ENCODE measurements at places on chromosomes 5 and 9. TPM values are rescaled to one million over a fixed set of nuclear protein-coding genes. Genes with fewer than 3 reads are reported as not detected.

GRCh38 chr9:86324308-86324707, 29.9 kb downstream of the TUT7 start:
- DNase-seq = no peak

Gene CEL
- total RNA-seq = 0.70 TPM

DNA sequence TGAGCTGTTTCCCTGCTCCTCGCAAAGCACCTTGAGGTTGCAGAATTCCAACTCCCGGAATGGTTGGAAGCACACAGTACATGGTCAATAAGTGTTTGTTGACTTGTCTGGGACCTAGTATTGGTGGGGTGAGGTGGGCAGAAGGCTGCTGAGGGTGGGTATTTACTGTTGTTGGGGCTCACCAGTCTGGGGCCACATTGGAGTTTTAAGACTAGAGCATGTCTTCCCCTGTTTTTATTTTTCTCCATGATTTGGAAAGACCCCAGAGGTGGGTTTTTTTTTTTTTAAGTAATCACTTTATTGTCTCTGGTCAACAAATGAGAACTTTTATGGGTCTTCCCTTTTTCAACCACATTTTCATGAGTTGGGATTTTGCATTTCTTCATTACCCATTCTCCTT, 55.1 kb downstream of the IRF1 start:
- no peak for DNase-seq

Gene TMOD1
- 1.3 TPM for total RNA-seq

- DNase-seq = no peak
Measured at GRCh38 chr9:126564128-126564527, 49.6 kb upstream of the LMX1B start.

DNA sequence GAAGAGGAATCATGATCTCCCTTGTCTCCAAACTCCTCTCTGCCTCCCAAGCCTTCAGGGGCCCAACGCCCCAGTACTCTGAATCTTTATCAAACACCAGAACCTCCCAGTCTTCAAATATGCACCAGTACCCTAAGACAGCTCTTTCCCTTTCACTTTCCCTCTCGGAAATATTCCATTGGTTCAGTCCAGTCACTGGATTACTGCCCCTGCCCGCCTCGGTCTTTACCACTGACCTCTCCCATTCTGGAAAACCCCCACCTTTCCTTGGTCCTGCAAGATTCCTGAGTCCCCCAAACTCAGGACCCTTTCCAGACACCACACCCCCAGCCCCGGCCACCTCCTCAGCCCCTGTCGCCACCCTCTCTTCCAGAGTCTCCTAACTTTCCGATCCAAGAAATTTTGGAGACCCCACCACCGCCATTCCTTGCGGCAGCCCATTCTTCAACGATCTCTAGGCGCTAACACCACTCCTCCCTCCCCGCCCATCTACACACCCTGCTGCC, 674 bp downstream of the C5orf15 start:
- no peak for DNase-seq

- no peak for DNase-seq
Measured at GRCh38 chr5:131769336-131769735, 27.5 kb downstream of the FNIP1 start.

Gene TRIM14
- 75.7 TPM for total RNA-seq

Gene RLN1
- total RNA-seq = 4.7 TPM

DNA sequence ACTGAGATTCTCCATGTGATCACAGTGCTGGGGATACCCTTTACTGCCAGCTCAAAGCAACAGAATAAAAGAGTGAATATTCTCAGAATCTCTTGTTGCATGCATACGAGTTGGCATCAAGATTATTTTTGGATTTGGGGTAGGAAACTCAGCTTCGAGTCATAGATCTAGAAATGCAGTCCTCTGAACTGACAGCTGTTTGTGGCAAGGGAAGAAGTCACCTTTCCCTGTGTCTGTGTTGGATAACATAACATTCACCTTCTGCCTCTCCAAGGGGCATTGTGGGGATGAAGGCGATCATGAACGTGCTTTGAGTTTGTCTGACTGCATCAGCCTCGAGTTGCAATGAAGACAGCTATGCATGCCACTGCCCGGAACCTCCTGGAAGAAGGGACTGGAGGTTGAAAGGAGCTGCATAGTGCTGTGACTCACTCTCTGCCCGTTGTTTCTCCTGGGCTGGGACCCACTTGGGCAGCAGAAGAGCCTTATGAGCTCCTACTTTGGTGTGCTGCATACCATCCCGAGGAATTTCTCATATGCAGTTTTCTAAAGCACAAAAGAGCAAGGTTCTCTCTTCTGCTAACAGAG, 231.7 kb downstream of the ARHGAP26 start:
- DNase-seq = no peak

DNA sequence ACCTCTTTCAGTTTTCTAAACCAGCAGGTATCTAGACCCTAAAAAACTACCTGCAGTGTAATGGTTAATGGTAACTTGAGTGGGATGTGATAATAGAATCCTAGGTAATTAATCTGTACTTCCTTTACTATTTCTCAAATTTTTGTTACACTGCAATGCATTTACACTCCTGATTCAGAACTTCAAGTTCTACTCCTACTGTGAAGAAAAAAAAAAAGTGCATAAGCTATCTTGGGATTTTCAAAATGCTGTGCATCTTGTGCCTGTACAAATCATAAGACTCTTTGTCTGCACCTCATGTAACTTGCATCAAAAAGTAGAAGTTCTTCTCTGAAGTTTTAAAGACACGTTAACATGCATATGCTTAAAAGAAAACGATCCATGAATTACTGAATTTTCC, 554.1 kb downstream of the CETN3 start:
- no peak for DNase-seq

Gene RANBP3L
- not detected for total RNA-seq

DNA sequence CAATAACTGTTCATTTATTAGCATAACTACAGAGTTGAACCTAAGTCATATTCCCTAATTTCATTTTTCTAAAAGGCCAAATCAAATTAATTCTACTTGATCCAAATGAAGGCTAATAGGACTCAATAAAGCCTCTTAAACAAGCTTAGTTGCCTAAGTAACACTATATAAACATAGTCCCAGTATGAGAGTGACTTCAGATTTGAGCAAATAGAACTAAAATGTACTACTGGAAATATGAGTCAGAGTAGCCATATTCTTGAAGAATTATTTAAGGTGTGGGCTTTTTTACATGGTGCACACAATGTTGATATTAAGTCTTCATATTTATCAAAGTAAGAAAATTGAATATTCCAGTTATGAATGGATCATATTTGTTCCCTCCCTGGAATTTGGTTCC, 872.3 kb downstream of the MAT2B start:
- no peak for DNase-seq

- no peak for DNase-seq
Measured at GRCh38 chr5:111673891-111674626, 82.9 kb downstream of the NREP start.

GRCh38 chr5:157865781-157866180, 6.8 kb upstream of the CLINT1 start:
- DNase-seq = no peak

- DNase-seq = no peak
Measured at GRCh38 chr9:74736646-74737045, 151.1 kb downstream of the TRPM6 start.

Gene GPX8
- not detected for total RNA-seq

Gene AIF1L
- total RNA-seq = 0.67 TPM

DNA sequence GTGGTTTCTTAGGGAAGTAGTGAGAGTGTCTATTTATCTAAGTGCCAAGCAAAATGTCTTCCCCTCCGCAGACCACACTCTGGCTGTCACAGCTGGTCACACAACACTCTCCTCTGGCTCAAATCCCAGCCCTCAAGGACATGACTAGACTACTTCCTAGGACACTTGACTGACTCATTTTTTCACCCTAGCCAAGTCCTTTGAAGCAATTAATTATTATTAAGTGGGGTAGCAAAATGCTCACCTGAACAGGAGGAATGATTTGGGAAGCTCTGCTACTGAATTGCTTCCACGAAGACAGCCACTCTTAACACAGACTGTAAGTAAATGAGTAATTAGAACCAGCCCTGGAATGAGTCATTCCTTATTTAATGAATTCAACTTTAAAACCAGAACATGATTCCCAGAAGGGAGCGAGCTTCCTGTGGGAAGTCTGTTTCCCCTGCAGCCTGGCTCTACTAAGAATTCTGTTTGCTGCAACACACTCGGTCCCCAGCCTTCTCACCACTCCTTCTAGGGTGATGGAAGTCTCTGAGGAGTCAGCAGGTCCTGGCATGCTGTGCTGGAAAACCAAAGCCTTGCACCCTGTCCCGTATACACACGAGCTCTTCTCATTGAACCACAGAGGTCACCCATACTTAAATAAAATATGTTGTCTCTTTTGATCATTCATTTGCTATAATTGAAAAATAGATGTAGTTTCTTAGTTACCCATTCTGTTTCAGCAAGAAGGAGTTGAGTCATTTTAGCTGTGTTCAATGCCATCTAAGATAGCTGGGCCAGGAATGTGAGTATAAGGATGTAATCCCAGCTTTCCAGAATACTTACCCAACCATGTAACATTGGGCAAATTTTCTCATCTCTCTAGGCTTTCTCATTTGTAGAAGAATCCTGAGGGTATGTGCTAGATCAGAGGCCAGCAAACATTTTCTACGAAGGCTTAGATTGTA, 218.6 kb upstream of the RASEF start:
- DNase-seq = no peak

- DNase-seq = no peak
Measured at GRCh38 chr9:123562844-123563346, 206.9 kb downstream of the CRB2 start.

GRCh38 chr5:93954421-93955069, 213.1 kb upstream of the POU5F2 start:
- no peak for DNase-seq

DNA sequence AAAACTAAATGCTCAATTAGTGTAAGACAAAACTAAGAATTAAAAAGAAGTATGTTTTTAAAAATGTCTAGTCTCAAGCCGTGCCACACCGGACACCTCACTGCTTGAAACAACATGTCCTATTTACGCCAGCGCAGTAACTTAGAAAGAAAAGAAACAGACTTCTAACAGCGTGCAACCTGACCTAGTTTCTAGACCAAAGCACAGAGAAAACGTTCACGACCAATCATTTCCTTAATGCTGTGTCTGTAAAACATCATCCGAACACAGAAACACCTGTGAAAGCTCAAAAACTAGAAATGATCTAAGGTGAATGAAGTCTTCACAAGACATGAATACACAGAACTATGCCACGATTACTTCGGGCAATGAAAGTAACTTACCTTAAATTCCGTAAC, 4.0 kb downstream of the BRD9 start:
- DNase-seq = no peak

Gene PCDHA1
- total RNA-seq = not detected

Gene GABRB2
- not detected for total RNA-seq

DNA sequence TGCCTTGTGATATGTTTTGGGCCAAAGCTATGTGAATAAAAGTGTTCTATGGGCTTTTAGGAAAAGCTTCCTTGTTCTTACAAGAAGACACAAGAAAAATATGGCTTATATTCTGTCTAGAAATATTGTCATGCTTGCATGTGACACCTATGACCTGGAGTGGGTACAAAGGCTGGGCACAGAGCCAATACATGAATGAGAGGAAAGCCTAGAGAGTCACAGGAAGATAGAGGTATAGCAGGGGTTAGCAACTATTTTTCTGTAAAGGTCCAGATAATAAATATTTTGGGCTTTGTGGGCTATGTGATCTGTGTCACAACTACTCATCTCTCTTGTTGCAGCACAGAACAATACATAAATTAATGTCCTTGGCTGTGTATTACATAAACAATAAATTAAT, 196.6 kb upstream of the CD180 start:
- no peak for DNase-seq

- DNase-seq = no peak
Measured at GRCh38 chr5:143051244-143052058, 281.3 kb downstream of the ARHGAP26 start.

DNA sequence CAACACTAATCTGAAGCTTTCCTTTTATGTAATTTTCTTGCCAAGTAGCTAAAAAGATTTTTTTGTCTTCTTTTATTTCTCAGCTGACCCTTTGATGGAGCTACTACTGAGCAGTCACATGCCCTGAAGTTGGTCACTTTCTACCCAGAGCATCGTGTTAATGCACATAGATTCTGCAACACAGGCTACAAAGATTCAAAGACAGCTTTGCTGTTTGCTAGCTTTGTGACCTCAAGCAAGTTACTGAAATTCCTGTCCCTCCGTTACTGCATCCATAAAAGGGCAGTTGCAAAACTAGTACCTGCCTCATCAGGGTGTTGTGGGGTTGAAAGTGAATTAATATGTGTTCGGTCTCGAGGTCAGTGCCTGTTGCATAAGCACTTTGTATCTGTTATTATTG, 179.9 kb downstream of the GAS1 start:
- no peak for DNase-seq

DNA sequence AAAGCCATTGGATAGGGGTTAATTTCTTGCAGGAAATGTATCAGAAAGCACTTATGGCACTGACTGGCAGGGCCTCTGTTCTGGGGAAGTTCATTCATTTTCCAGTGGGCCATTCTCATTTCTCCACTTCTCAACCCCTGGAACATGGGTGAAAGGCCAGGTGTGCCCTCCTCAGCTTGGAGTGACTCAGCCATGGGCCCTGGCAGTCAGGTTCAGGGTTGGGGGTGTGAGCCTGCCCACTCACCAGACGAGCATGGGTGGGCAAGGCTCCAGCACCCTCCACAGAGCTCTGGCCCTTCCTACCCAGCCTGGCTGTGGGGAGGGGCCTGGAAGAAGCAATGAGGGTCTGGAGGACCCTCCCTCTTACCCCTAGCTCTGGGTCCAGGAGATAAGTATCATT, 174.4 kb downstream of the HSPA4 start:
- DNase-seq = no peak

Gene CTNND2
- total RNA-seq = not detected

DNA sequence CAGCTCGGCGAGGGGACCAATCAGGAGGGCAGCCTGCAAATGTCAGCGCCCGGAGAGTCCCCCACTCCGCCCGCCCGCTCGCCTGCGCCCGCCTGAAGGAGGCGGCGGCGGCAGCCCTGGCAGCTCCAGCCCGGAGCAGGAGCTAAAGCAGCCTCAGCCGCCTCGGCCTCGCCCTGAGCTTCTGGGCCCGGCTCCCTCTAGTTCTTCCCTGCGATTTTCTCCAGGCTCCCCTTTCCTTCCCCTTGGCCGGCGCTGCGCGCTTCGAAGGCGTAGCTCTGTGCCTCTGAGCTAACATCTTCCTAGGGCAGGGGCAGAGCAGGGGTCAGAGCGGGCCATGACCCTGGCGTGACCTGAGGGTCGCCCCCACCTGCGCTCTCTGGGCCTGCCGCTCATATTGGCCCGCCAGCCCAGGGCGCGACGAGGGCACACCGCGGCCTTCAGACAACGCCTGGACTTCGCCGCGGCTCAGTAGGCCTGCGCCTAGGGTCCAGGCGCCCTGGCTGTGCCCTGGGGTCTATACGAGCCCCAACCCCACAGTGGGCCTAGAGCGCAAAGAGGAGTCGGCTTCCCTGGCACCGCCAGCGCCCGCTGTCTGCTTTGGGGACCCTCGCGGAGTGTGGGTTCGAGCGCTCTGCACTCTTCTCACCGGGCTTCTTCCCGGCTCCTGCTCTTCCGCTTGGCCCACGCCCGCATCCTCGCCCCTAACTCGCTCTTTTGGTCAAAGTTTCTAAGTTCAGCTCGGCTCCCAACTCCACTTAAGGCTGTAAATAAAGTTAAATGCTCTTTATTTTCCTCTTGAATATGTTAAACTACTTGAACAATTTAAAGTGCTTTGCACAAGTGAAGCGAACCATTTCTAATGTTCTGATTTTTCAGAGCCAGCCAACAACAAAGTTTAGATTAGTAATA, 504 bp upstream of the OTP start:
- no peak for DNase-seq

- no peak for DNase-seq
Measured at GRCh38 chr9:7094052-7094451, 336.3 kb downstream of the KDM4C start.
